GM23338 (cell line): ENCODE measurements at places on chromosomes 7 and 10. TPM values are rescaled to one million over a fixed set of nuclear protein-coding genes. Genes with fewer than 3 reads are reported as not detected.

GRCh38 chr10:1241973-1242935, 186.1 kb downstream of the WDR37 start:
- no peak for DNase-seq

Gene SMO
- 57.7 and 61.5 TPM in 2 replicates for total RNA-seq

Gene CREB5
- 1.7 and 2.4 TPM in 2 replicates for total RNA-seq

Gene KNDC1
- total RNA-seq, result 8.2 and 16.0 TPM in 2 replicates

Gene OGDH
- 74.8 and 76.9 TPM in 2 replicates for total RNA-seq
